ENCODE measurements at places on chromosomes 6 and 20.

DNA sequence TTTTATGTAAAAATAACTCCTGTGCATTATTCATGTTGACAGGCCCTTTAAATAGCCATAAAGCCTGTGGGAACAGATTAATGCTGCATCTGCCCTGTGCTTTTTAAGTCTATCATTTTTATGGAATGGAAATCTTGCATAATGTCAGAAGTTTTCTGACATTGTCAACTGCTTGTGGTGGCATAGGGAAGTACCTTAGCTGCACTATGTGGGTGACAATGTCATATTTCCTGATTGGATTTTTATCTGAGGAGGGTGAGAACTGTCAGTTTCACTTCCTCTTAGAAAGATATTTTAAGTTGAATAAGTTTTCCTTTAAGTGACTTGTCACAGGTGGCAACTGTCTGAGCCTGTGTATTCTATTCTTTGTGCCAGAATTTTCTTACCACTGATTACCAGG is 267.9 kb downstream of the PLCB1 start:
- no peak for DNase-seq

- DNase-seq, result no peak
Observed at GRCh38 chr20:63974402-63975200, 4.8 kb downstream of the SAMD10 start.

DNA sequence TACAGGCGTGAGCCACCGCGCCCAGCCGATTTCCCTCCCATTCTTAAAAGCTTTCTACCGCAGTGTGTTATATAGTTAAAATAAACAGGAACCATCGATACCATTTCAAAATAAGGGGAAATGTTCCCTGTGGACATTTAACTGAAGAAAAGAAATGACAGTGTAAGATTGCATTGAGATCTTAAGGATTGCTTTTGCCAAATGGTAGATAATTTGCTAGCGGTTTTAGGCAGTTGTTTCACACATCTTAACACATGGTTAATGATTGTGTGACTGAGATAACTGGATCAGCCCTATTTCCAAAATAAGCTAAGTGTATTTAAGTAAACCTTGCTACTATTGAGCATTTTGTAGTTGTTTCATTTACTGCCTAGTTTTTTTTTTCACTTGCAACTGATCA is 15.6 kb downstream of the STX16 start:
- DNase-seq, result no peak

GRCh38 chr20:57988422-57988821 is 240.0 kb downstream of the ANKRD60 start:
- no peak for DNase-seq

DNA sequence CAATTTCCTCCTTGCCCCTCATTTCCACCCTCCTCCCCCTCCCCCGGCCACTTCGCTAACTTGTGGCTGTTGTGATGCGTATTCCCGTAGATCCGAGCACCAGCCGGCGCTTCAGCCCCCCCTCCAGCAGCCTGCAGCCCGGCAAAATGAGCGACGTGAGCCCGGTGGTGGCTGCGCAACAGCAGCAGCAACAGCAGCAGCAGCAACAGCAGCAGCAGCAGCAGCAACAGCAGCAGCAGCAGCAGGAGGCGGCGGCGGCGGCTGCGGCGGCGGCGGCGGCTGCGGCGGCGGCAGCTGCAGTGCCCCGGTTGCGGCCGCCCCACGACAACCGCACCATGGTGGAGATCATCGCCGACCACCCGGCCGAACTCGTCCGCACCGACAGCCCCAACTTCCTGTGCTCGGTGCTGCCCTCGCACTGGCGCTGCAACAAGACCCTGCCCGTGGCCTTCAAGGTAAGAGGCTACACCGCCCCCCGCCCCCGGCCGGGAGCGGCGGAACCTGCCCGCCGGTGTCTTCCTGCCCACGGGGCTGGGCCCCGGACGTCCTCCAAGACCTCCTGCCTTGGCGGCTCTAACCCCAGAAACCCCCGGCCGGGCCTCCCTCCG is 44.9 kb upstream of the SUPT3H start:
- DNase-seq, result peak; percentile 25

DNA sequence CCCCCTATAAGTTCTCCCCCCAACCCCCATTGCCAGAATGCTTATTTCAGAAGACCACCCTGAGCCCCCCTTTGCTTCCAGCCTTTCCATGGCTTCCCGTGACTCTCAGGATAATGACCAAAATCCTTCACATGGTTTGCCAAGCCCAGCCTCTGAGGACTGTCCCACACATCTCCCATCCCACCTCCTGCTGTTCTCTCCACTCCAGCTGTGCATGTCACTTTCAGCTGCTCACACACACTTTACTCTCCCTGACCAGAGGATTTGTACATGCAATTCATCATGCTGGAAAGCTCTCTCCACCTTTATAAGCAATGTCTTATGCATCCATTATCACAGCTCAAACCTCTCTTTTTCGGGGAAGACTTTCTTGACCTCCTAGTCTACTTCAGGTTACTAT is 164.2 kb downstream of the PRL start:
- DNase-seq, result no peak

- DNase-seq, result no peak
Observed at GRCh38 chr20:44762466-44763140, 16.9 kb downstream of the KCNK15 start.

DNA sequence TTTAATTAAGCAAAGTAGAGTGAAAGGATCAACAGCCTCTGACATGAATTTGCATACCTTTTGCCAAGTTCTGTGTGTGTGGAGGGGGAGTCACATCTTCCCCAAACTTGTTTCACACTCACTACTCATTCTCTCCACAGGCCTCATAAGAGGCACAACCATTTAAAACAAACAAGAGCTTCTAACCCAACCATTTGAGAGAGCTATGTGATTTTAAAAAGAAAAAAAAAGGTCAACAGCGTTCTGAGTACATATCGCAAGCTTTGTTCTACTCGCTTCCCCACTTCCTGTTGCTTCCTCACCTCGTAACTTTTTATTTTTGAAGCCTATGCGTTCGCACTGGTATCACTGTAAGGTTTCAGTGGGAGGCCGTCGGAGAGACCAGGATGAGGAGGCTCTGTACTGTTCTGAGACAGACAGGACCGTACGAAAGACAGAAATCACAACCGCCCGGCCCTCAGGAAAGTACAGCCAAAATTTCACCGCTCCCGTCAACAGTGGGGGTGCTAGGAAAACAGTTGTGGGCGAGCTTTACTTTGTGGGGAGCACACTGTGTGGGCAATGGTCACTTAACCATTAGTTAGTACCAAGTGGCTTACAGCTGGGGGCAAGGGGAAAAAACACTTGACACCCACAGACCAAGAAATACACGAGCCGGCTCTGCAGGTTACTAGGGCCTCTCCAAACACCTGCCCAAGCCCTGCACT is 61.3 kb downstream of the TRERF1 start:
- no peak for DNase-seq

GRCh38 chr6:38603496-38603895 is 36.2 kb downstream of the BTBD9 start:
- DNase-seq, result no peak

DNA sequence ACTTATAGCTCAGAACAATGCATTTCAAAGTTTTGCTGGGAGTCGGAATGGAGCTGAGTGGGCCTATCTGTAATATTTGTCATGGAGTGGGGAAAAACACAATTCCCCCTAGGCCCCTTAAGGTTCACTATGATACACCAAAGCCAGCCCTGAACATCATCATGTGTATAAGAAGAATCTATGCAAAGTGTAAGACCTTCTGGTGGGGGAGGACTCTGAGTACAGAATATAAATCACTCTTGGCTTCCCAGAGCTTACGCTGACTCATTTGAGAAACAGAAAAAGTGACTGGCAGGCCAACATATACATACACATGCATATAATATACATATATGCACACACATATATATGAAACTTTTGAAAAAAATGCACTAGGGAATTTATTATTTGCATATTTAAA is 54.1 kb upstream of the UBR2 start:
- DNase-seq, result no peak

Data from stimulated activated CD4-positive, alpha-beta T cell treated with anti-CD3 and anti-CD28 coated beads, Interleukin-15, amount 100 ng/mL, for 1 hour (primary cell).